H1 (cell line): ENCODE measurements at places on chromosomes 5 and 9. TPM values are rescaled to one million over a fixed set of nuclear protein-coding genes. Genes with fewer than 3 reads are reported as not detected.

DNA sequence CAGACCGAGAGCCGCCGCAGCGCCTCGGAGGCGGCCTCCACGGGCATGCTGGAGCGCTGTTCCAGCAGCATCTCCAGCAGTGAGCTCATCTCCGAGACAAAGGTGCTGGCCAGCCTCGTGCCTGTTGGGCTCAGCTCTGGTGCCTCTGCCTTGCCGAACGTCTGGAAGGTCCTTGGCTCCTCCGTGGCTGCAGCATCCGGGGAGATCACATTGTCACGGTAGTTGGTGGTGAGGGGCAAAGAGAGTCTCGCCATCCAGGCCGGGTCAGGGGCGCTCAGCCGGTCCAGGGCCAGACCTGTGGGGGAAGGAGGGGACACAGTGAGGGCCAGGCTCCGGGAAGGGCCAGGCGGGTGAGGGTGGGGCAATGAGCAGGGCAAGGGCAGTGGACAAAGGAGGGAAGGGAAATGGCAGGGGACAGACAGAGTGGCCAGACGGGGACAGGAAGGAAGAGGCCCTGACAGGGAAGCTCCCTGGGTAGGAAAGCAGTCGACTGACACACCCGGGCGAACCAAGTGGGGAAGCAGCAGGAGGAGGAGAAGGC is 12.4 kb downstream of the PCDH12 start:
- DNase-seq: no peak
- no peaks in the 10 kb centered on the region; the same call in 1 of the 2 replicates for H3K27me3 ChIP-seq
- no peaks in the 10 kb centered on the region for H3K36me3 ChIP-seq
- H3K4me3 ChIP-seq: no peak overlapping the region

Gene ABCA1
- total RNA-seq: 7.8 and 8.5 TPM in 2 replicates

Gene SH3TC2
- 0.77 and 0.80 TPM in 2 replicates for total RNA-seq

- H3K4me1 ChIP-seq: no peaks in the 10 kb centered on the region
- H3K36me3 ChIP-seq: no peaks in the 10 kb centered on the region; the same call in 1 of the 2 replicates
- H3K4me3 ChIP-seq: no peak overlapping the region
- H3K27ac ChIP-seq: no peak overlapping the region
- H3K27me3 ChIP-seq: no peaks in the 10 kb centered on the region
- no peak for DNase-seq
These were observed 21.8 kb downstream of the TNIP1 start for GRCh38 chr5:151058891-151059489.

GRCh38 chr5:88819301-88819999 is 63.5 kb downstream of the MEF2C start:
- no peak overlapping the region for H3K27ac ChIP-seq
- DNase-seq: no peak
- no peak overlapping the region for H3K4me3 ChIP-seq
- H3K4me1 ChIP-seq: no peaks in the 10 kb centered on the region; the same call in none of the 2 replicates
- H3K36me3 ChIP-seq: no peaks in the 10 kb centered on the region

DNA sequence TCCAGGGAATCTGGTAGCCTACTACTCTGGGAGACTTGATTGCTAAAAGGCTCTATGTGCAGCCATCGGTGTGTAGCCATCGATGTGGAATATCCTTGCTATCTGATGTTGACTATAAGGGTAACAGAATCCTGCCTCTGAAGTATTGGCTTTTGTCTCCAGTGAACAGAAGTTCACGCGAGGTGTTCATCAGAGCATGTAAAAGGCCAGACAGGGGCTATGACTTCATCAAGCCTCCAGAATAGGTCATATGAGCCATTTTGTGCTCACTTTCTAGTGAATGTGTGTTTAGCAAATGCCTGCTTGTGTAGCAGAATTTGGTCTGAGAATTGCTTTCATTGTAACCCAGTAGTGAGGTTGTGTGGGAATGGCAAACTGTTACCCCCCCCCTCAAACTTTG is 66.8 kb upstream of the RAD23B start:
- no peaks in the 10 kb centered on the region for H3K36me3 ChIP-seq
- no peaks in the 10 kb centered on the region for H3K4me1 ChIP-seq
- H3K27me3 ChIP-seq: no peaks in the 10 kb centered on the region
- H3K27ac ChIP-seq: no peak overlapping the region
- no peak overlapping the region for H3K4me3 ChIP-seq

Gene SAXO1
- 0.20 TPM in 1 of 2 replicates, not detected in the other for total RNA-seq

Gene SEMA5A
- total RNA-seq: 8.7 and 8.9 TPM in 2 replicates

DNA sequence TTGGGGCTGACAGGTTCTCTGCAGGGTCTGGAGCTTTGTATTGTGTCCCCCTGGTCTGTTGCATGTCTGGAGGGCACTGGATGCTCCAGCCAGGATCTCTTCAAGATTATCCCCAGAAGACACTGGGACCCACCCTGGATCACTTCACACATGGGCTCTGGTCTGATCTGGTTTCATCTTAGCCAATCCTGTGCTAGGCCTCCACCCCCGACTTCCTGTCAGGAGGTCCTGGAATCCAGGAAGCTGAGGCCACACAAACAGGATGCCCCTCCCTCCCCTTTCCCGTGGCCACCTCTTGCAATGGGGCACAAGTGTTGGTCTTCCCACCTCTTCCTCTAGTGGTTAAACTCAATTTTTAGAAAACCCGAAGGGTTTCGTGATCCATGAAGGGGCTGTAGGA is 242.6 kb upstream of the MVB12B start:
- H3K27ac ChIP-seq: no peak overlapping the region
- no peaks in the 10 kb centered on the region for H3K27me3 ChIP-seq
- DNase-seq: no peak
- no peak overlapping the region for H3K4me3 ChIP-seq

Gene SAPCD2
- 30.3 and 32.1 TPM in 2 replicates for total RNA-seq

GRCh38 chr5:139635191-139635590 is 13.0 kb upstream of the CXXC5 start:
- H3K36me3 ChIP-seq: no peaks in the 10 kb centered on the region
- H3K4me1 ChIP-seq: peaks cover 30% of the 10 kb centered on the region
- no peak for DNase-seq
- no peak overlapping the region for H3K4me3 ChIP-seq
